ENCODE measurements at places on chromosomes 7 and 10.

GRCh38 chr7:152108359-152108758 is 82.9 kb downstream of the GALNT11 start:
- no peak for DNase-seq

GRCh38 chr10:48799341-48800006 is 114.8 kb downstream of the WDFY4 start:
- no peak for DNase-seq

DNA sequence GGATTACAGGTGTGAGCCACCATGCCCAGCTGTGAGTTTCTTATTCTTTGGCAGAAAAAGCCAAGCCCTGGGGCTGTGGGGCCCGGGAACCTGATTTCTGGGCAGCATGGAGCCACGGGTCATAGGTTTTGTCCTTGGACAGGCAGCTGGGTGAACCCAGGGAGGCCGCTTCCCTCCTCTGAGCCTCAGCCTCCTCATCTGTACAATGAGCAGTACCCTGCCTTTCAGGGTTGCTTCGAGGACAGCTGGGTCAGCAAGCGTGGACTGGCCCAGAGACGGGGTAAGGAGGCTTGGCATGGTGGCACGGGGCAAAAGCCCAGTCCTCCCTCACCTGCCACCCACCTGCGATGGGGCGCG is 84.1 kb upstream of the GNA12 start:
- DNase-seq: no peak

DNA sequence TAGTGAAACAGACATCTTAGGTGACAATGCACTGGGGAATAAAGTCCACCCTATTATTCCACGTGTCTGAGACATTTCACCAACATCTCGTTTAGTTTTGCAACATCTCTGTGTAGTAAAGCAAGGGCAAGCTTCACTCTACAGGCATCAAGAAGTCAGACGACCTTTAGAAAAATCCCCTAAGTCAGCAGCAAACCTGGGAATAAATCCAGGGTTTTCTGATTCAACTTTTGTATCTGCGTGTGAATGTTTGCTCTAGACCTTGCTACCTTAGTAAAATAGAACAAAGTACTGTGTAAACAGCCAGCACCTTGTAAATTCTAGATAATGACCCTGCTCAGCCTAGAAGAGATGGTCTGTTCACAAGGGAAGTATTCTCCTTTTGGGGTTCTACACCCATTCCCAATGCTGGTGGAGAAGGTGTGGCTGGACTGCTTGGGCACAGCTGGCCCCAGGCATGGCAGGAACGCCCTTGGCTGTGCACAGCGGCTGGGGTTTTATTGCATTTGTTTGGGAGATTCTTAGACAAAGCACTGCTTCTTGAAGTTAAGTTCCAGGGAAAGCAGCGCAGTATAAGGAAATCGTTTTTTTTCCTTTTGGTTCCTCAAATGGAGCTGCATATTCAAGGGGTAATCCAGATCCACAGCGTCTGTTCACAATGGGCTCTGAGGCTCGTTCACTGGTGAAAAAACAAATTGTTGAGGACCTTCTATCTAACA is 38.3 kb upstream of the GALNTL5 start:
- no peak for DNase-seq

- DNase-seq: no peak
Observed at GRCh38 chr10:70378122-70378521, 4.3 kb downstream of the LRRC20 start.

- DNase-seq: no peak
Observed at GRCh38 chr7:42161110-42161509, 75.9 kb downstream of the GLI3 start.

- no peak for DNase-seq
Observed at GRCh38 chr7:46982928-46983327, 599.0 kb downstream of the TNS3 start.

DNA sequence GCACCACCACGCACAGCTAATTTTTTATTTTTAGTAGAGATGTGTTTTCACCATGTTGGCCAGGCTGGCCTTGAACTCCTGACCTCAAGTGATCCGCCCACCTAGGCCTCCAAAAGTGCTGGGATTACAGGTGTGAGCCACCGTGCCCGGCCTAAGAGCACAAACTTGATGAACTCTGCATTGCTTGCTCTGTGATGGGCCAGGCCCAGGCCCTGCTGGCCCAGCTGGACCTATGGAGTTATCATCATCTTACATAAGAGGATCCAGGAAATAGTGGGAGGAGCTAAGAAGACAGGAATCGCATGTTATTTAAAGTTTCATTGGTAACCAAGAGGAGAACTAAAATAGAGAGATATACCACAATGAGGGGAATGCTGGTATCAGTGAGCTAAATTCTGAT is 86.9 kb downstream of the DAGLB start:
- no peak for DNase-seq

DNA sequence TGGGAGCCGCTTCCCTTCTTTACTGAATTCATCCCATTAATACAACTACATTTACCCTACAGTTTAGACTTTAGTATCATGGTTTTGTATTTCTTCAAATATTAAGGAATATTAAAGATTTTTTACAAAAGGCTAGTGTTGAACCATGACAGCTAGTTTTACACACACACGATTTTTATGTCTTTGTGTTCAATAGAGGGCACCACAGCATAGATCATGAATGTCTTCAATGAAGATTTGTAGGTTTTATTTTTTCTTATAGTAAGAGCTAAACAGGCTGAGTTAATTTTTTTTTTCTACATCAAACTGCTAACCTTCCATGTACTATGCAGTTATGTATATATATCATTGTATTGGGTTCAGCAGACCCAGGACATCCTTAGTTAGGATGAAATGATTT is 76.9 kb downstream of the SNX10 start:
- no peak for DNase-seq

DNA sequence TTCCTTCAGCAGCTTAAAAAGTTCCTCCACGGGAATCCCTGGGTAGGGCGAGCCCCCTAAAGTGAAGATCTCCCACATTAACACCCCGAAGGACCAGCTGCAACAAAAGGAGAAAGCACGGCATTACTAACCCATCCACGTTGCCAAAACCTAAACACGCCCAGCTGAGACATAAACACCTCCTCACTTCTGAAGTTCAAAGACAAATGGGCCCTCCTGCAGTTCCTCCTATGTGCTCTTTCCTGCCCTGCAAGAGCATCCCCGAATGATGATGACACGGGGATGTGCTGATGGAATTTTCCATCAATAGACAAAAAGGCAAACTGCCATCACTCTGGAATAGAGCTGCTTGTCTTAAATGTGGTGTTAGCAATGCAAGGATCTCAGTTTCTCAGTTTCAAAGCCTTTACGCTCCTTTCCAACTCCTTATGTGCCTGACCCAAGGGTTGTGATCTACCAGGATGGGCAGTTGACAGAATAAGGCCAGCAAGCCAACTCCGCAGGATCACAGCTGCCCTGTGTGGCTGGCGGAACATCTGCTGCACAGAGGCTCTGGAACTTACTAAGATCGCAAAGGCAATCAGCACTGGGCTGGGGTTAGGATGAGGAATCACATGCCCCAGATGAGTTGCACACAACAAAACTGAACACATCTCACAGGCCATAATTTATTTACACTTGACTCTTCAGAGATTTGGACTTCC is 112.7 kb downstream of the FGFR2 start:
- DNase-seq: no peak

GRCh38 chr7:137925091-137925490 is 76.8 kb downstream of the CREB3L2 start:
- no peak for DNase-seq

DNA sequence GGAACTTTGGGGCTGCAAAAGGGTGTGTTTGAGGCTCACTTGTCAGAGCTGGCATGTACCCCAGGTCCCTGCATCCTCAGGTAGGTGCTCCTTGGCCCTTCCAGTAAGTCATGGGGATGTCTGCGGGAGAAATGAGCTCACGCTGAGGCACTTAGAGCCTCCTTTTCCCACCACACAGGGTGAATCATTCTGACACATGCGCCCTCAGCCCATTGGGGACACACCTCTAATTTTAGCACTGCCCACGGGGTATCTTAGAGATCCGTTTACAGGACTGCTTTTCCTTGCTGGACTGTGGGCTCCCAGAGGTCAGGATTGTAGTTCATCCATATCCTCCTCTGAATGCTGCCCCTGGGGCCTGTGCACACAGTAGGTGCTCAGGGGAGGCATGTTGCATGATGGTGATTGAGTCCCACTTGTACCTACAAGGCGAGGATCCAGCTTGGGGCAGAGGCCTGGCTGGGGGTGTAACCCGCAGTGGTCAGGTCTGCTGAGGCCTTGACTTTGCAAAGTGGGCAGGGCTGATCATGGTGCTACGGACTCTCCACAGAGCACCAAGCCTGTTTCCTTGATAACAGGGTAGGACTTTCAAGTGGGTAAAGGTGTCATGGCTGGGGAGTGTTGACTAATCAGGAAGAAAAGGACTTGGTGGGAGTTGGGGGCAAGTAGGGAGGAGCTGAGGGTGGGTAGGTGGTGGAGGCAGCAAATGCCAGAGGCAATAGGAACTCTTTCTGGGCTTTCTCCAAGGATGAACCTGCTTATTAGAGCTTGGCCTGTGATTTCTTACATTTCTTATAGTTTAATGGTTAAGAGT is 5.8 kb downstream of the TSPAN15 start:
- DNase-seq: no peak

- no peak for DNase-seq
Observed at GRCh38 chr10:13961097-13961496, 369.6 kb downstream of the FRMD4A start.

DNA sequence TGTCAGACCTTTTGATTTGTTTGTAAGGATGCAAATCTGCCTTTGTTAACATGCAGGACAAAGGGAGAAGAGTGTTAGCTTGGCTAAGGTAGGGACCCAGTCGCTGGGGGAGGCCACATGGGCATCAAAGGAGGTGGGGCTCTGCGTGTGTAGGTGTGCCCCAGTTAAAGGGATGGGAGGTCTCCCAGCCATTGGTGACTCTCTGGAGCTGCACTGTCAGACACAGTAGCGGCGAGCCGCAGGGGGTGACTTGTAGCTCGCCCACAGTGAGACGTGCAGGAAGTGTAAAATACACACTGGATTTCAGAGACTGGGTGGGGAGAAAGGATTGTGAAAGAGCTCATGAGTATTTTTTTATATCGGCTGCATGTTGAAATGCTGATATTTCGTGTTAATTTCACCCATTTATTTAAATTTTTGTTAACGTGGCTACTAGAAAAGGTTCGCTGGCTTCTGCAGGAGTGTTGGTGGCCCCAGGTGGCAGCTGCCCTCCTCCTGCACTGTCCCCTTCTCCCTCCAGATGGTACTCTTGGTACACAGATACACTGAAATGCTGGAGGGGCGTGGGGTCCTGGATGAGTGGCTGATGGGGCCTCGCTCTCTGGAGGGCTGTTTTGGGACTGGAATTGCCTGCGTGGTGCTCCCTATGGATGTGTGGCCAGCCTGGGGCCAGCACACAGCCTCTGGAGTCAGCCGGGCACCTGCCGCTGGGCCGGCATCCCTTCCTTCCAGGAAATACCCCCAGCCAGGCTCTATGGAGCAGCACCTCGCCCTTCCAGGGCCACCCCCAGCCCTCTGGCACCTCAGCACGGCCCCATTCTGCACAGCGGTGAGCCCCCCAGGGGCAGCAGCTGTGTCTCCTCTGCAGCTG is 59.2 kb downstream of the LHPP start:
- no peak for DNase-seq

- DNase-seq: no peak
Observed at GRCh38 chr7:114943953-114944744, 22.3 kb downstream of the MDFIC start.

DNA sequence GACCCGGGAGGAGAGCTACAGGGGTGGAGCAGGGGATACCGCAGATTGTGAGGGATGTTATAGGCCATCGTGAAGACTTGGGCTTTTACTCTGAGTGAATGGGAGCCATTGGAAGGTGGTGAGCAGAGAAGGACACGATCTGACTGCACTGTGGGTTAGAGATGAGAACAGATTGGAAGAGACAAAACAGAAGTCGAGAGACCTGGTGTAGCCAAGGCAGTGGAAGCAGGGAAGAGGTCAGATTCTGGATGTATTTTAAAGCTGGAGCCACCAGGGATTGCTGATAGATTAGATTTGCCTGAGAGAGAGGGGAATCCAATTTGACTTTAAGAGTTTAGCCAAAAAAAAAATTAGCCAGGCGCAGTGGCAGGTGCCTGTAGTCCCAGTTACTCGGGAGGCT is 21.6 kb upstream of the EEPD1 start:
- no peak for DNase-seq

DNA sequence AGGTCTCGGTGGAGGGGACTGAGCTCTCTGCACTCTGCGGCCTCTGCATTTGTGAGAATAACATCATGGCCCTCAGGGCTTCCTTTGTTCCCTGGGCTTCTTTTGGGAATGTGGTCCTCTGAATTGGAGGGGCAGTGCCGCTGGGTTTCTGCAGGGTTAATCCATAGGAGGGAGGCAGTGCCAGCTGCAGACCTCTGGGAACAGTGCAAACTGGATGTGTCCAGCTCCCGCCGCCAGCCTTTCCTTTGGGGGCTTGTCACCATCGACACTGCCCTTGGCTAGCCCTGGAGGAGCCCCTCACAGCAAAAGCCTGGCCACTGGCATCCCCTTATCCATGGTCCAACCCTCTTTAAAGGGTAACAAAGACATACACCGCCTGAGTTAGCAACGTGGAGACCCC is 174.0 kb downstream of the WDR37 start:
- DNase-seq: no peak

- no peak for DNase-seq
Observed at GRCh38 chr10:3424111-3424851, 251.7 kb upstream of the PITRM1 start.

GRCh38 chr7:68700414-68700813 is 897.9 kb upstream of the AUTS2 start:
- DNase-seq: no peak

GRCh38 chr7:115838829-115839228 is 191.7 kb downstream of the TFEC start:
- no peak for DNase-seq

DNA sequence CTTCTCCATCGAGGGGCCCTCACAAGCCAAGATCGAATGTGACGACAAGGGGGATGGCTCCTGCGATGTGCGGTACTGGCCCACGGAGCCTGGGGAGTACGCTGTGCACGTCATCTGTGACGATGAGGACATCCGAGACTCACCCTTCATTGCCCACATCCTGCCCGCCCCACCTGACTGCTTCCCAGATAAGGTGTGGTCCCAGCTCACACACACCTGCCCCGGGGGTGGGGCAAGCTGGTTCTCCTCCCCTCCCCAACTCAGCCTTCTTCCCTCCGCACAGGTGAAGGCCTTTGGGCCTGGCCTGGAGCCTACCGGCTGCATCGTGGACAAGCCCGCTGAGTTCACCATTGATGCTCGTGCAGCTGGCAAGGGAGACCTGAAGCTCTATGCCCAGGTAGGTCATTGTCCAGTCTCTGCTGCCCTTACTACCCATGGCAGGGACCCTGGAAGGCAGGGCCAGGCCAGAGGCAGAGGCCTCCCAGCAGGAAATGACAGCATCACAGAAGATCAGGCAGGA is 11.0 kb downstream of the FLNC start:
- DNase-seq: no peak

- DNase-seq: peak; percentile 50
Observed at GRCh38 chr10:69567920-69568319, 5.3 kb downstream of the NEUROG3 start.

- no peak for DNase-seq
Observed at GRCh38 chr7:67343572-67343971, 346.9 kb downstream of the TYW1 start.

GRCh38 chr7:113797420-113798010 is 121.3 kb downstream of the PPP1R3A start:
- DNase-seq: no peak

All from right renal pelvis (tissue), 4 donors.